Small intestine (tissue), 16 donors: ENCODE measurements at places on chromosomes 4 and X. TPM values are rescaled to one million over a fixed set of nuclear protein-coding genes. Genes with fewer than 3 reads are reported as not detected.

Gene BEX3
- polyA plus RNA-seq, result 154 TPM

Gene AR
- polyA plus RNA-seq, result not detected

Gene DDX53
- not detected for polyA plus RNA-seq

Gene P2RY8
- 2.1 TPM for polyA plus RNA-seq

Gene KLB
- polyA plus RNA-seq, result 1.4 TPM

Gene PAGE5
- polyA plus RNA-seq, result not detected

Gene TCP11X2
- polyA plus RNA-seq, result 0.18 TPM

Gene RHOH
- polyA plus RNA-seq, result 3.6 TPM

Gene APELA
- polyA plus RNA-seq, result not detected

Gene USP27X
- 2.1 TPM for polyA plus RNA-seq

Gene SYTL5
- 0.76 TPM for polyA plus RNA-seq

Gene FOXO4
- polyA plus RNA-seq, result 14.8 TPM

Gene RNF175
- 0.38 TPM for polyA plus RNA-seq

Gene RTL9
- 0.04 TPM for polyA plus RNA-seq

Gene FMR1NB
- not detected for polyA plus RNA-seq

Gene CLTRN
- polyA plus RNA-seq, result 0.52 TPM

Gene FDCSP
- polyA plus RNA-seq, result not detected

Gene C1QTNF7
- polyA plus RNA-seq, result 0.54 TPM

Gene TLR10
- 0.52 TPM for polyA plus RNA-seq

Gene SSX4B
- polyA plus RNA-seq, result not detected

Gene SLC6A14
- polyA plus RNA-seq, result 0.16 TPM

Gene STAP1
- polyA plus RNA-seq, result 0.45 TPM

Gene NLGN3
- polyA plus RNA-seq, result 1.2 TPM
